ENCODE measurements at places on chromosomes 5 and 9.
A peak's percentile ranks its signal among the peaks of the same experiment; 100 is the strongest.

DNA sequence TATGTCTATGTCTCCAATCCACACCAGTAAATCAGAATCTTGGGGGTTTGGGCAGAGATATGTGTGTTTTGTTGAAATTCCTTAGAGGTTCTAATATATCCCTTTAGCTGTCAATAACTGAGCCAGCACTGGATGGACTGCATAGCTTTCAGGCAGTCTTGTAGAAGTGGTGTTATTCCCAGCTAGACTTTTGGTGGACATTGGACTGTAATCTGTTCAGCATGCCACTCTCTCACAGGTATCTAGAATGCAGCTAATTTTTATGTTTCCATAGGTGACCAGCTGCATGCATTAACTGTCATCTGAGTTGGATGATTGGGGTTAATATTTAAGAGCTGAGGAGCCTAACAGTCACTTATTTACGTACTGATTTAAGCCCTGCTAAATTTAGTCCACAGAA lies 45.1 kb upstream of the IL13 start:
- DNase-seq, result no peak

GRCh38 chr5:59326596-59326995 lies 566.9 kb downstream of the PDE4D start:
- DNase-seq, result no peak

DNA sequence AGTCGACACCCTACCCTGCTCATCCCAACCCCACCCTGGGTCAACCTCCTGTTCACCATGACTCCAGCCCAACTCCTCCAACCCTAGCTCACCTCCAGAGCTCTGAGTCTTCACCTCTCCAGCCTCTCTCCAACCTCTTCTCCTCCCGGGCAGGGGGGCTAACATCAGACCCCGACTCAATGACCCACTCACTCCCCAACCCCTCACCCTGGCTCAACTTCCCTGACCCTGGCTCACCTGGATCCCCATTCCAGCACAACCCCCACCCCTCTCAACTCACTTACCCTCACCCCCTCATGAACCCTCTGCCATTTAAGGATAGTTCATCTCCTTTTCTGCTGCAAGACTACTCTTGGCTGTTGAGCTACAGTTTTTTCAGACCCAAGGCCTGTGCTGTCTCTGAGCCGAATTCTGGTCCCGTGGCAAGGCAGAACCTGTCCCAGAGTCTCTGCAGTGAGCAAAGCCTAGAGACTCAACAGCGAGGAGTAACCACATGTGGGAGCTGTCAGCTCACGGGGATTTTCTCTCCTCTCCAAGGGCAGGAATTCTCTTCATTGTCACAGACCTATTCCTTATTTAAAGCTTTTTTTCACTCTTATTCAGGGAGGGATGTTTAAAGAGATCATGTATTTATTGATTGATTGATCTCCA lies 29.8 kb downstream of the ANKRD33B start:
- DNase-seq, result no peak

DNA sequence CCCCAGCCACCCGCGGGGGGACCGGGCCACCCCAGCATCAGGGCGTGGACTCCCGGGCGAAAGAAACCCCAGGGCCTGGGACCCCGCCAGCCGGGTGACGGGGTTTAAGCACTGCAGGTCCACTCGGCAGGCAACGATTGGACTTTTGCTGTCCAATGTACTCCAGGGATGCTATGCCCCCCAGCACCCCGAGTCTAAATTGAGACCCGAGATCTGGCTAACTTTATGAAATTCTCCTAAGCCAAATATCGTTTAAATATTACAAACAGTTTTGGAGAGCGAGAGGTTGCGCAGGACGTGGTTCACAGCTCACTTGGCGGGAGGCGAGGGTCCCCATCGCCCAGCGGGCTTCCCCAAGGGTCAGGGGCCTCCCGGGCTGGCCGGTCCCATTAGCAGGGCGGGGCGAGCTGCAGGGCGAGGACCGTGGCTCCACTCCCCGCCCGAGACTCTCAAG lies 384 bp upstream of the MRPS2 start:
- DNase-seq, result peak; percentile 58

- no peak for DNase-seq
Measured at GRCh38 chr9:2359891-2360471, 261.6 kb upstream of the VLDLR start.

- peak; percentile 99 for DNase-seq
Measured at GRCh38 chr5:78594610-78595457, 53.7 kb downstream of the LHFPL2 start.

DNA sequence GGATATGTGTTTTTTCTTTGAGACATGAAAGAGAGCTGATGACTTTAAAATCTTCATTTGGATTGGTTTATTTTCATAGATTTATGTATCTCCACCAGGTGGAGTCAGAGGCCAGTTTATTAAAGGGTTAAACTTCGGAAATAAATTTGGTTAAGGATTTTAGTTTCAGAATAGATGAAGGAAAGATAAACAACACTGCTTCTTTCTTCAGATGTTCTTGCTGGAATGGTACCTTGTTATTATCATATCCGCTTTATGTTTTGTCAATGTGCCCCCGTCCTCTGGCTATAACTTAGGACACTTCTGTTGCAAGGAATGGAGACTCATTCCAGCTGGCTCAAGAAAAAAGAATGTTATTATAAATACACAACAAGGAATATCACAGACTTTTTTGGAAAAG lies 81.2 kb downstream of the ALDH1A1 start:
- DNase-seq, result peak; percentile 46

DNA sequence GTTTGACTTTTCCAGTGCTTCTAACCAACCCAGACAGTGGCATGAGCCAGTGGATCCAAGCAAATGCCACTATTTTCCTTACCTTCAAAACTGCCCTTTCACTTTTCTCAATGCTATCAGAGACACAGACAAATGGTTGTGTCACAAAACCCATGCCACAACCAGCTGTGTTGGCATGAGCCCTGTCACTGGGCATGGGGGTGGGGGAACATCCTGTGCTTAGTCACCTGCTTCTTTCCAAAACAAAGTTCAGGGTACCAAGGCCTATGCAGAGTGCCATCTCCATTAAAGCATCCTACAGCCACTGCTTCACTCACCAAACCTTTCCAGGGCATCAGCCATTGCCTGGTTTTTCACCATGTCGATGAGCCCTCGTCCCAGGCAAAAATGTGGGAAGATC lies 30.1 kb downstream of the NIPSNAP3B start:
- DNase-seq, result no peak

GRCh38 chr9:88435336-88435735 lies 47.1 kb downstream of the SPIN1 start:
- DNase-seq, result no peak

DNA sequence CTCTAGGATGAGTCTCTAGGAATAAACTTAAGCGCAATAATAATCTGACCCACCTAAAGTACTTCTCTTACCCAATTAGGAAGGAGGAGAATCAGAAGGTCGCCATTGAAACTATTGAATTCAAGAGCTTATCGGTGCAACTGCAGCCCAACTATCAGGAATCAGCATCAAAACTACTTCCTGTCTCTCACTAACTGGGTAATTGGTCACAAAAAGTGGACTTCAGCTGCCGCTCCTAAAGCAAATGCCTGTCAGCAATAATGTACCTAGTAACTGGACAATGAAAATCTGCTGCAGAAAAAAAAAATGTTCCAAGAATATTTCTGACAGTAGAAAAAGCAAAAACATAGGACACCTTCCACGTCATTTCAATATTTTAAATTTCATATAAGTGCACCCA lies 3.3 kb downstream of the OR1L8 start:
- no peak for DNase-seq

DNA sequence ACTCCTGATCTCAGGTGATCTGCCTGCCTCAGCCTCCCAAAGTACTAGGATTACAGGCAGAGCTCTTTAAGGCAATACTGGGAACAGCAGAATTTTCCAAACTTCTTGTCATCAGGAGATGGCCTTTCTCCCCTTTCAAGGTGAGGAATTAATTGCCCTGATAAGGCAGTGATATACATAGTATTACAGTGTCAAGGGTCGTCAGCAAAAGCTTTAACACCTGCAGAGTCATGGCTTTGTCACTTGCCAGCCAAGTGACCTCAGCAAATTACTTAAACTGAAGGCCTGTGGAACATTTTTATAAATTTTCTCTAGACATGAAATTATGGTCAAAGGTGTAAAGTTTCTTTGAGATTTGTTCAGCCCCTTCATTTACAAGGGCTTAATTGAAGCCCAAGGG lies 59.5 kb downstream of the FBXO38 start:
- DNase-seq, result no peak

DNA sequence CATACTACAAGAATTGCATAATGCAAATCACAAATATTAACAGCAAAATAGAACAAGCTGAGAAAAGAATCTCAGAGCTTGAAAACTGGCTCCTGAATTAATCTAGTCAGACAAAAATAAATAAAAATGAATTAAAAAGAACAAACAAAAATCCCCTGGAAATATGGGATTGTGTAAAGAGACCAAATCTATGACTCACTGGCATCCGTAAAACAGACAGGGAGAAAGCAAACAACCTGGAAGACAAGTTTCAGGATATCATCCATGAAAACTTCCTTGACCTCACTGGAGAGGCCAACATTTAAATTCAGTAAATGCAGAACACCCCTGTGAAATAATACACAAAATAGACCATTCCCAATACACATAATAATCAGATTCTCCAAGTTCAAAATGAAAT lies 229.3 kb upstream of the CTNND2 start:
- no peak for DNase-seq

DNA sequence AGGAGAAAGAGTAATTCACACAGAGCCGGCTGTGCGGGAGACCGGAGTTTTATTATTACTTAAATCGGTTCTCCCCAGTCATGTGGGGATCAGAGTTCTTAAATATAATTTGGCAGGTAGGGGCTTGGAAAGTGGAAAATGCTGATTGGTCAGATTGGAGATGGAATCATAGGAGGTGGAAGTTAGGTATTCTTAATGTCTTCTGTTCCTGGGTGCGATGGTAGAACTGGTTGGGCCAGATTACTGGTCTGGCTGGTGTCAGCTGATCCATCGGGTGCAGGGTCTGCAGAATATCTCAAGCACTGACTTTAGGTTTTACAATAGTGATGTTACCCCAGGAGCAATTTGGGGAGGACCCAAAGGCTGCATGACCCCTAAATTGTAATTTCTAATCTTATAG lies 4.6 kb upstream of the CERCAM start:
- DNase-seq, result no peak

DNA sequence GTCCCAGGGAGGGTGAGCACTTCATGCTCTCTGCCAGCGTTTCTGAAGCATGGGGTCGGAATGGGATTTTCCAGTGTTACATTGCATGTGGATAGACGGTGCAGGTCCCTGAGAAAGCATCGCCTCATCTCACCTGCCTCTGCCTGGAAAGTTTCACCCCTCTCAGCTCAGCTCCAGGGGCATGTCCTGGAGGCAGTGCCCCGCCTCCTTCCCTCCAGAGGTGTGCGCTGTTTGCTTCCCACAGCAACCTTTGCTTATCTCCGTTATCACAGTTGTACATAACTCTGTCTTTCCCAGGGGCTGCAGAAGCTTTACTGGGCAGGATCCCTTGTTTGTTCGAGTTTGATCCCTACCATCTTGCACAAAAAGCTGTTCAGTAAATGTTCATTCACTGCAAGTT lies 10.7 kb upstream of the CREBRF start:
- DNase-seq, result no peak

DNA sequence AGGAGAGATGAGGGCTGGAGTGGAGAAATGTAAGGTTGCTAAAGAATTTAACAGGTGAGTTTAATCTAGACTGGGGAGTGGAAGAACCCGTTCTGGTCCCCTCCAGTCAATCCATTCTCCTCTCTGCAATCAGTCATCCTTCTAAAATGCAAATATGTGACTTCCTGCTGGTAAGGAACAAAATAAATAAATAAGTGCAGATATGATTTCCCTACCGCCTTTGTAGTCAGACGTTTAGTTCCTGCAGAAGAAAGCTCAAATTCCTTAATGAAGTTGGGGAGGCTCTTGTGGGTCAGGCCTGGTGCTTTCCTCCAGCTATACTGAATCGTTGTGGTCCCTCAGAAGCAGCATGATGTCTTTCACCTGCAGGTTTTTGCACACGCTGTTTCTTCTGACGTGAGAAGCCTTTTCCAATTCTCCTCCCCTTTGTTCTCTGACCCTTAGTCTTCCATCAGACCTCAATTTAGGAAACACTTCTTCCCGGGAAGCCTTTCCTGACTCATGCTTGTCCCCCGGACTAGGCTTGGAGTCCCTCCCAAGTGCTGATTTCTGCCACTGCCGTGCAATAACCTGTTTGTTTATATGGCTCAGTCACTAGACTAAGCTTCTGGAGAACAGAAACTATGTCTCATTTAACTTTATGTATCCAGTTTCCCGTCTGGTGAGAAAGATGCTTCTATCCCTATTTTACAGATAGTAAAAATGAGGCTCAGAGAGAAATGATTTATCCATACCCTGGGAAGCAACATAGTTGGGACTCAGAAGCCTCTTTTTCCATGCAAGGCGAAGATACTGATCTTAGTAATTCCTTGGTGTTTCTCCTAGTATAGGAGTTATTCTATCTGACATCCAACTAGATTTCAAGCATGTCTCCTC lies 1.3 kb downstream of the ATP6V1G1 start:
- peak; percentile 60 for DNase-seq

GRCh38 chr5:148687427-148687826 lies 33.1 kb upstream of the HTR4 start:
- DNase-seq, result peak; percentile 71

DNA sequence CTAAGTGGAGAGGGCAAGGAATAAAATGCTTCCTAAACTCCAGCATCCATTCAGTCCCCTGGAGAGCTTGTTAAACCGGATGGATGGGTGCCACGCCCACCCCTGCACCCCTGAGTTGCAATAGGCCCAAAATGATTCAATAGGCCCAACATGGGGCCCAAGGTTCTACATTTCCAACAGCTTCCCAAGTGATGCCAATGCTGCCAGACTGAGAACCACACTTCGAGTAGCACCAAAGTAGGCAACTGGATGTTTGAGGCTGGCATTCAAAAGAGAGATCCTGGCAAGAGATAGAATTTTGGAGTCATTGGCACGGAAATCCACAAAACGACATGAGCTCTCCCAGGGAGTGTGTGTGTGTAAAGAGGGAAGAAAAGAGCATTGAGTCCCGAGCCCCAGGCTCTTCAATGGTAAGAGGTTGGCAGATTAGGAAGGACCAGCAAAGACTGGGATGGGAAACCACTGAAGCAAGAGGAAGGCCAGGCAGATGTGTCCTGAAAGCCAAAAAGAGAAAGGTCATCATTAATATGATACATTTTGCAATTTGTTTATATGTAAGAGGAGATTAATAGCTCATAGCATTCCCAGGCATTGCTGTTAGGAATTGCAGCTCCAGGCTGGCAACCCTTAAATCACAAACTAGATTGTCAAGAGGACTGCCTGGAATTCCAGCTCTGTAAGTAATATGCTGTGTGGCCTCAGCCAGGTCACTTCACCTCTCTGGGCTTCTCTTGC lies 130.6 kb downstream of the KCNIP1 start:
- DNase-seq, result no peak

Data from ELR (cell line).